ENCODE measurements at places on chromosomes 2 and 18.

- DNase-seq = no peak
Observed at GRCh38 chr2:56337342-56337741, 153.6 kb downstream of the CCDC85A start.

DNA sequence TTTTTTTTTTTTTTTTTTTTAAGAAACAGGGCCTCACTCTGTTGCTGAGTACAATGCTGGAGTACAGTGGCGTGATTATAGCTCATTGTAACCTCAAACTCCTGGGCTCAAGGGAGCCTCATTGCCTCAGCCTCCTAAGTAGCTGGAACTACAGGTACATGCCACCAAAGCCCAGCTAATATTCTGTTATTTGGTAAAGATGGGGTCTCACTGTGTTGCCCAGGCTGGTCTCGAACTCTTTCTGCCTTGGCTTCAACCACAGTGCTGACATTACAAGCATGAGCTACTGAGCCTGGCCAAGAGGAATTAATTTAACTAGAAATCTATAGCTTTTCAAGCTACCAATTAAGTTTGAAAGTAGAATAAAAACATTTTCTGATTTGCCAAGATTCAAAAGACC, 27.8 kb downstream of the DYM start:
- DNase-seq = no peak

DNA sequence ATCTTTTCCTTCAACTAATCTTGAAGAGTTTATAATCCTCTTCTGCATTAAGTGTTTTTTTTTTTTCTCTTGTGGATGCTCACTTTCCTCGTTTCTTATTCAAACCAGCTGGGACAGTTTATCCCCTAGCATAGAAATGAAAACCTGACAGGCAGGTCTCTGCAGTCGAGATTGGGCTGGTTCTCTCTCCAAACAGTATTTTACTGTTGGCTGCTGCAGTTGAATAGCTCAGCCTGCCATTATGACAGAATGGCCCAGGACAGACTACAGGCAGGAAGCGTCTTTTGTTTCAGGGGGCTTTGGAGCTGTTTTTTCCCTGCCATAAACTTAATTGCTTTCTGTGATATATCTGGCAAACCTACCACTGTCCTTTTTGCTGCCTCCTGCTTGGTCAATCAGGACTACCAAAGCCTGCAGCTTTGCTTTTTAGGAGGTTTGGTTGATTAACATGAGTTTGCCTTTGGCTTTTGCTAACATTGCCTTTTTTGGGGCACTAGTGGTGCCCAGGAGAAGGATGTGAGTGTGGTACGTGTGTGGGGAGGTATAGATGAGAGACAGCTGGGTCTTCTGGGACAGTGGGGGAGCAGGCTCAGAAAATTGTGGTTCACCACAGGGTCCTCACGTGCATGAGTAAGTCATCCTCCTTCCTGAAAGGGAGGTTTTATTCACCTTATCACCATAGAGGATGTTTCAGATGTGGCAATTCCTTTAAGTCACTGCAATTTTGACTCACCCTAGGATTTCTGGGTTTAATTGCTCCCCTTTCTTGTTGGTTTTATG, 128.7 kb downstream of the LYPD6B start:
- no peak for DNase-seq

DNA sequence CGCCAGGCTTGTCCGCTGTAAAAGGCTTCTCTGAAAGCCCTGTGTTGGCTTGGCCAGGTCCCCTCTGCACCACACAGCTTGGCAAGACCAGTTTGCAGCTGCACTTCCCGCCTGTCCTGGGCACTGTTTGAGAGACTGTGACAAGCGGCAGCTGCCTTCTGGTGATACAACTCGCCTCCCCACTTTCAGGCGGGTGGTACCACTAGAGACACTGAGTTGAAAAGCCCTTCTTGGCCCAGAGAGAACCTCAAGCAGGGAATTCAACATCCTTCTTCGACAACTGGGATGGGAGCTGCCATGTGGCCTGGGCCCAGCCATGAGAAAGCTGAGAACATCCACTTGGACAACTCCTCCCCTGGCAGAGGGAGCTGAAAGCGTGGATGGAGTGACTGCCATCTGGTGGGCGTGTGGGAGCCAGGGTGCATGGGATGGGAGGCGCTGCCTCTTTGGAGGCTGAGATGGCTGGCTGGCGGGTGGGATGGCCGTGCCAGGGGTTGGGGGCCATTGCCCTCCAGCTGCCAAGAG, 125.5 kb upstream of the REV1 start:
- no peak for DNase-seq

DNA sequence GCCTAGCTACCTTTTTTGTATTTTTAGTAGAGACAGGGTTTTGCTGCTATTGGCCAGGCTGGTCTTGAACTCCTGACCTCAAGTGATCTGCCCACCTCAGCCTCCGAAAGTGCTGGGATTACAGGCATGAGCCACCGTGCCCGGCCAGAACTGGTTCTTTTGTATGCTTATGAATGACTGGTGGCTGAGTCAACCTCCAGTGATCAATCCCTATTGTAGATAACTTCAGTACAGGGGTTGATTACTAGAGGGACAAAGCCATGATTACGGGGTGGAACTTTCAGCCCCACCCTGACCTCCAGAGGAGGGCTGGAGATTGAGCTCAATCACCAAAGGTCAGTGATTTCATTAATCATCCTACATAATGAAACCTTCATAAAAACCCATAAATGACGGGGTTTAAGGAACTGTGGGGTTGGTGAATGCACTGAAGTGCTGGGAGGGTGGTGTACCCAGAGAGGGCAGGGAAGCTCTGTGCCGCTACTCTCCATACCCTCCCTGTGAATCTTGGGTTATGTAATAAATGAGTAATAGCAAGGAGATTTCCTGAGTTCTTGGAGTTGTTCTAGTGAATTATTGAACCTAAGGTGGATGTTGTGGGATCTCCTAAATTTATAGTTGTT, 281.8 kb upstream of the CXCR4 start:
- DNase-seq = no peak

- DNase-seq = no peak
Observed at GRCh38 chr2:178220814-178221213, 26.5 kb downstream of the OSBPL6 start.

DNA sequence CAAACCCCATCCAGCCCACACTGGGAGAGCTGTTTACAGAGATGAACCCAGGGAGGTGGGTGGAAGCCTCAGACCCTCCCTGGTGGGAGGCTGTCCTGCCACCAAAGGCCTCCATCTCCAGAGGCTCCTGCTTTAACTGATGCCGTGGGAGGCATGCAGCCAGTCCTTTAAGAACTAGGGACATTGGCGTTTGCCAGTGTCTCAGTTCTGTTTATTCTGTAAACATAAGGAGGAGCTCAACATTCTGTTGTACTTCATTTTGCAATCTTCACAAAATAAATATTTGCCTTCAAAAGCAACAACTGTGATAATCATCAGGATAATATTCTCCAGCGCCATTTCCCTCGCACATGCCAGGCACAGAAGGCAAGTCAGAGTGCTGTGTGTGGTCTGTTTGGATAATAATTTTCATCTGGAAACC, 6.8 kb downstream of the EDAR start:
- DNase-seq = no peak

DNA sequence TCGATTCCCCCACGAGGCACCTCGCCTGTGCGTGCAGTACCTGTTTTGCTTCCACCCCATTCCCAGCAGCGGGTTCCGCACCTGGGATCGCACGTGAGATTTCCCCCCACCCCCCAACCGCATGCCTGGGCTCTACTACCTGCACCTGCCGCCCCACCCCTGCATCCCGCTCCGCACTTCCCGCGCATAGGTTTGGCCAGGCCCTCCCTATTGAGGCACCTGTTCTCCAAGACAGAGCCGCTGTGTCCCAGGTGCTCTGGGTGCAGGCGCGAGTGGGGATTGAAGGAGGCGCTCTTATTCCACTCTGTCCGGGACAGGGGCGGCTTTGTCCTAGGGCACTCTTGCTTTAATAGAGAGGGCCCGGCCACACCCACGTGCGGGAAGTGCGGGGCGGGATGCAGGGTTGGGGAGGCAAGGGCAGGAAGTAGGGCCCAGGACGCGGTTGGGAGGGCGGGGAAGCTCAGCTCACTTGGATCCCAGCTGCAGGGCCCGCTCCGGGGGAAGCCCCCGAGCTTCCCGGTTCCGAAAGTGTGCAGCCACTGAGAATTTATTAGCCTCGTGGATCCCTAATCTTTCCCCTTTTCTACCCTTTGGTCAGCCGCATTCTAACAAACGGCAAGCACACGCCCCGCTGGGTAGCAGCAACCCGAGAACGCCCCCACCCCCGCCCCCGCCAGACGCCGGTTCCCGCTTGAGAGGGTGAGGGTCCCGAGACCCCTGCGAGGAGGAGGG, 670 bp upstream of the MOCOS start:
- no peak for DNase-seq

GRCh38 chr18:13998571-13998970, 83.2 kb upstream of the MC2R start:
- no peak for DNase-seq

DNA sequence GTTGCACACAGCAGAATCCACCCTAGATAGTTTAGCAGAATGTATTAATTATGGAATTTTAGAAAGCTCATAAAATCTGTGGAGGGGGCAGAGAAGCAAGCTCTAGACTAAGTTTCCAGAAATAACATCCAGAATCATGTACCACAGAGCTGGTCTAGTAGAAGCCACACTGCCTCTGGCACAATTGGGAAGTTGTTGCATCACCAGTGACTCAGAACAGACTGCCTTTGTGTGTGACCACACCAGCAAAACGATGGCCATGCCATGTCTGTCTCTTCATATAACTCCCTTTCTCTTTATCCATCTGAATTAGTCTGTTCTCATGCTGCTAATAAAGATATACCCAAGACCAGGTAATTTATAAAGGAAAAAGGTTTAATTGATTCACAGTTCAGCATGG, 158.9 kb downstream of the CCDC148 start:
- DNase-seq = no peak

DNA sequence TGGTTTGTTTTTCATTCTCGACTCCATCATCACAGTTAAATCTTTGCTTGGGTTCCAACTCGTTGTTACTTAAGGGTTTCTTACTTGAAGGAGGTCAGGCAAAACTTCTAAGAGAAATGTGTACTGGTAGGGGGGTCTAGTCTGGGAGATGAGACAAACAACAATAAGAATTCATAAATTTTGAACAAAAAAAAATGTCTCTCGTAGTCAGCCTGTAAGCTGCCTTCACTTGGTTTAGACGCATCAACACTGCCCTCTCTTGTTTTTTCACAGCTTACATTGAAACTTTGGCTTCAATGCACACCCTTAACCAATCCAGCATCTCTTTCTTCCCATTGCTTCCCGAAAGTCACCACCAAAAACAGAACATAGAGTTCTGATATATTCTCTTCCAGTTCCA, 576.4 kb upstream of the PIK3C3 start:
- no peak for DNase-seq

GRCh38 chr2:32464431-32464830, 107.6 kb downstream of the BIRC6 start:
- no peak for DNase-seq

- no peak for DNase-seq
Observed at GRCh38 chr2:96524482-96525210, 11.9 kb upstream of the ARID5A start.

GRCh38 chr2:16657671-16658070, 8.0 kb downstream of the CYRIA start:
- no peak for DNase-seq

GRCh38 chr2:126901459-126901858, 2.8 kb downstream of the TEX51 start:
- no peak for DNase-seq

- no peak for DNase-seq
Observed at GRCh38 chr2:102423368-102423767, 408 bp downstream of the IL18RAP start.

- no peak for DNase-seq
Observed at GRCh38 chr18:24220318-24220688, 81.4 kb downstream of the CABYR start.

DNA sequence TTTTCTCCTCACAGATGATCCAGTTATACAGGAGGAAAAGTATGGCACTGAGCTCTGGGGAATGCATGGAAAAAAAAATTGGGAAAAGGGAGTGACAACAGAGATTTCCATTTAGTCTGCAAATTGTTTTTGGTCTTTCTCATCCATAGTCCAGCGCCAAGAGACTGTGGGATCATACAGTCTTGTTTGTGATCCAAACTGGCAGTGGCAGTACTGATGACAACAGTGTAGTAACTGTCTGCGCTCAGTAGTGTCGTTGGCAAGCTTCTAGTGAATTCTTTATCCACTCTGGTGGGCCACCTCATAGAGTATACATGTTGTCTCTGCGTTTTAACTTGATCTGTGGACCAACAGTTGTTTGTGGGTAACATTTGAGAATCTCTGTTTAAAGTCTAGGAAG, 37.9 kb downstream of the GALNT1 start:
- DNase-seq = no peak
